Tongue (tissue), 3 donors: ENCODE measurements at places on chromosomes 12 and 14.

DNA sequence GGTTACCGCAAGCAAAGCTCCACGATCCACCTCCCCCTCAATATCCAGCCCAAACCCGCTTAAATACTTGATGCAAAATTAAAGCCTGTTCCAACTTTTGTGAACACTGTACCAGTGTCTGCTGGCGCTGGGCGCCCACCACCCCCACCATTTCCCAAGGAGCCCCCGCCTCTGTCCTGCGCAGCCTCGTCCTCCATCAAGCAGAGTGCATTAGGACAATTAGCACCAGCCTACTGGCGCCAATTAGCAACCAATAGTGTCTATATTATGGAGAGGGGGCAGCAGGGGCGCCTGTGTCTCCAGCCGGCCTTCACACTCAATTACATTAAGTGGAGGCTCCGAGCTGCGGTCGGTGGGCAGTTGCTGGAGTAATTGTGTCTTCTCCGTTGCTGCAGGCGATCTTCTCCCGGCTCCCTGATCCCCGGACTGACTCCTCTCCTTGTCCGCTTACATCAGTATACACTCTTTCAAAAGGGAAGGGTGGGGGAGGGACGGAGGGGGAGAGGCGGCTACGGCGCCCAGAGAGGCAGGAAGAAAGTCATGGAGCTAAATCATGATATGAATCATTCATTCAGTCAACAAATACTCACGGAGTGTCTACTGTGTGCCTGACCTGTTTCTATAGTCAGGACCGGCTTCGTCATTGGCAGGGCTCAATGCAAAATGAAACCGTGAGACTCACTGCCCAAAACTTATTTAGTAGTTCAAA lies 707.3 kb downstream of the MED13L start:
- DNase-seq: no peak

DNA sequence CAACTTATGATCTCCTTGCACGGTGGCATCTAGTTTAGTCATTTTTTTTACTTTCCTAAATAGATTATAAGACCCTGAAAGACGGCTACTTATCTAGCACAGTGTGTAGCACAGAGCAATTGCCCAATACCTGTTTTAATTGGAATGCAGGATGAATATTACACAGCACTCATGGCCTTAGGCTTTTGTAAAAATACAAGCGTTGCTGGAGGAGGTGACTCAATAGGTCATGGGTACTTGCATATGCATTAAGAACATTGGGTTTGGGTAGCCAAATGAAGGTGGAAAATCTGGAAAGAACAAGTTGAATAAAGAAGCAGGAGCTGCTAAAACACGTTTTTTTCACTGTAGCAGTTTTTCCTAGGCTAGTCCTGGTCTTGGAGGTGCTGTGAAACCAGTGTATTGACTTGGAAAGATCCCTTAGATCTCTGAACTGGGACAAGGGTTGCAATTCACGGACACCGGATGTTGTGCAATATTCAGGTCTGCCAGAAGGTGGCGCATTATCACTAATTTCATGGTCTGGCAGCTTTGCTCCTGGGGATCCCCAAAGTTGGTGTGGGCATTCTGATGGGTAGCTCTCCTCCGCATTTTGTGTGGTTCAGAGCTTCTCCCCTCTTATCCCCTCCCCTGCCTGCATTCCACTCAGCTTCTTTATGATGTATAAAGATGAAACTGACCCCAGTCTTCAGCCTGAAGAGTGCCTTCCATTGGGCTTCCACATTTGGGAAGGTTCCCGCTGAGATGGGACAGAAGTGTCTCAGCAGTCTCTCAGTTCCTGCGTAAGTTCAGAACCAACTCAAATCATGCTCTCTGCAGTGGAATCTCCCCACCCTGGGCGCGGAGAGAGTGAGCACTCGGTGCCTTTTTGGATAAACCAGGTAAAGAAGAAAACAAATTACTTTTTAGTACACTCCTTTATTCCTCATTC lies 278.3 kb downstream of the NRXN3 start:
- peak; percentile 49 for DNase-seq

- no peak for DNase-seq
Measured at GRCh38 chr14:73726025-73726961, 12.1 kb upstream of the PNMA1 start.

GRCh38 chr14:101762530-101763101 lies 1.1 kb downstream of the PPP2R5C start:
- no peak for DNase-seq

GRCh38 chr14:37253905-37254304 lies 56.2 kb downstream of the MIPOL1 start:
- no peak for DNase-seq

DNA sequence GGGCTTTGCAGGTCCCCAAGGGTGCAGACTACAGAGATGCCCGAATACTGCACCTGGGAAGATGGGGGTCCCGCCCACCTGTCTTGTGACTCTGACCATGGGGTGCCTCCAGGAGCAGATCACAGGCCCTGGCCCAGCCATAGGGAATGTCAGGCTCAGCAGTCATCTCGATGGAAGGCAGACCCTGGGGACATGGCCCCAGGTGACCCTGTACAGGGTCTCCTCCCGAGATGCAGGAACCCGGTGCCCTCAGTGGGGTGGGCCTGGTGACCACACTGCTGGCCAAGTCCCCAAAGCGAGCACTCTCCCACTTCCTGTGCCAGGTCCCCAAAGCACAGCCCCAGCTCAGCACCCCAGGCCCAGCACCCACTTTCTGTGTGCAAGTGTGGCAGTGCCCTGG lies 903.7 kb upstream of the USP15 start:
- no peak for DNase-seq

- DNase-seq: no peak
Measured at GRCh38 chr14:84975241-84975902, 554.6 kb upstream of the FLRT2 start.

DNA sequence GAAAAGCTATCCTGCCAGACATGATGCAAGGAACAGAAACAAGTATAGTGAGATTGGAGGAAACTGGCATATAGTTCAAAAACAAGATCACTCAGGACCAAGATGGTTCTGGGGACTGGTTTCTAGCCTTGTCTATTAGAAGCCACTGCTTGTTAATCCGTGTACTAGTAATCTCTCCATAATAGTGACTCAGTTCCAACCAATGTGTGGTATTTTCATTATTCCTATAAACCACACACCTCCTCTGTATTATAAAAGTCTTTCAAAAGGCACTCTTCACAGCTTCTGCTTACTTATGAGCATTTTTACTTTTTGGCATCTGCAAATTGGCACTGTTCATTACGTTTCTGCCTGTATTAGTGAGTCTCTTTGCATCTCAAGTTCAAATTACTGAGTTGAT lies 140.3 kb downstream of the SLC6A15 start:
- no peak for DNase-seq

GRCh38 chr12:48954841-48955501 lies 2.3 kb downstream of the ARF3 start:
- no peak for DNase-seq
